ENCODE measurements at places on chromosomes 11 and 22.

DNA sequence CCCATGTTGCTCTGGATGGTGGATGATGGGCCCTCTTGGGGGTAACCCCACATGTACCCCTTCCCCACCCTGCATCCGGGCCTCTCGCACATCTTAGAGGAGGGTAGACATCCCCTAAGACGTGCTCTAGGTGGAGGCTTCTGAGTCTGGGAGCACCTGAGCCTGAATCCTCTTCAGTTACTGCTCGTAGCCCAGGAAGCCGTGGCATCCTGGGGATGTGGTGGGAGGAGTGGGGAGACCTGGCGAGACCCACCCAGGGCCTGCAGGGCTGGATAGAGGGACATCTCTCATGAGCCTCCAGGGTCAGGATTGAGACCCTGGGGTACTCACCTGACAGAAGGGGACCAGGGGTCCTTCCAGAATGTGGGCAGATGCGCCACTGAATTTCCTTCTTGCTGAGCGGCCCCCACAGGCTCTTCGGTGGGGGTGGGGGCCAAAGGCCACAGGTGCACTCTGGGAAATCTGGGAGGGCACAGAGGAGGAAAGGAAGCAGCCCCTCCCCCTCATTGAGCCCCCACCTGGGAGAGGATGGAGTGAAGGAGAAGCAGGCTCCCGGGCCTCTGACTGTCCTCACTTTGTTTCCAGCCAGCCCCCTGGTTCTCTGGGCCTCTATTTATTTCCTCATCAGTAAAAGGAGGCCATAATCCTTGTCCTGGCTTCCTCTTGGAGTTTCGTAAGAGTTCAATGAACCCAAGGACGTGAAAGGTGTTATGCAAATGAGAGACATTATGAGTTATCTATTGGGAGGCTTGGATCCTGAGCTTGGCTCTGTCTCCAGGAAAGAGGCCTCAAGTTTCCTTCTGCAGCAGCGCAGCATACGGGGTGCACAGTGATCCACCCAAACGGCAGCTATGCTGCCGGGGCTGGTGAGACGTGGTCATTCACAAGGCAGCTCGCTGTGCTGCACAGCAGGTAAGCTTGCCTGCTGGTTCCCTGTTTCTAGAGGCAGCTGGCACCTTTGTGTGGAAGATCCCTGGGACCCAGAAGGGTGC, 31.2 kb downstream of the KCNJ4 start:
- DNase-seq, result no peak

DNA sequence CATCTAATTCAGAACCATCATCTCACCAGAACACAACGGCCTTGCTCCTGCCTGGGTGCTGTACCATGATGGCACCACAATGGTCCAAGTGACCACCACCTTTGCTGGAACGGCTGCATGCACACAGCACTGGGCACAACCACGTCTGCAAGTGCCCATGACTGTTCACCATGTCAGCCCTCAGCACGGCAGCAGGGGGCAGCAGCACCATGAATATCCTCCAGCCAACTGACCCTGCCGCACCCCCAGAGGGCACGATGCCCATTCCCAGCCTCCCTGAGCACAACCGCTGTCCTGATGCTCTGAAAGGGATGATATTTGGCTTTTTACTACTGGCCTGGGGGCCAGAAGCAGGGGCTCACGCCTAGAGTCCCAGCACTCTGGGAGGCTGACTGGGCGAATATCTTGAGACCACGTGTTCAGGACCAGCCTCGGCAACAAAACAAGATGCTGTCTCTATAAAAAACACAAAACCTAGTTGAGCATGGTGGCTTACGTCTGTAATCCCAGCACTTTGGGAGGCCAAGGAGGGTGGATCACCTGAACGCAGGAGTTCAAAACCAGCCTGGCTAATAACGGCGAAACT, 25.7 kb downstream of the DRD4 start:
- no peak for DNase-seq

GRCh38 chr22:47422736-47423135, 660.3 kb downstream of the TBC1D22A start:
- DNase-seq, result no peak

DNA sequence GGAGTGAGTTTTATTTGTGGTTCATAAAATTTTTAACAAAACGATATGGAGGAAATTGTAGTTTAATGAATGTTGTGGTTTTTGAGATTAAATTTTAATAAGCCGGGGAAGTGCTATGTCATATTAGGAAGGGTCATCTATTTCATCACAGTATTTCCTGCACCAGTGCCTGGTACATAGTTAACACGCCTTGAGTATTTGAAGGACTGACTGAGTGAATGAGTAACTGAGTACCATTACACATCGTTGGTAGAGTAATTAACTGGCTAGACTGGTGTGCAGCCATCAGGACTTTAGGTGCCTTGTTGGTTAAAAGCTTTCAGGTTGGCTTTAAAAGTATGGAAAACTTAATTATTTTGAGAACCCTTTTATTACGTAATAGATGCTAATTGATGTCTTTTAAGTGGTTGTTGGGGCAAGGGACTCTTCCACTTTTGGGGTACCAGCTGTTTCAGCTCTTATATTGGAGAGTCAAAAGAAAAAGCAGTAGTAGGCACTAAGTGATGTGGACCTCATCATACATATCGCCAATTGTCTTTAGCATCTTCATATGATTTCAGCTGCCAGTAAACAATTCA, 101.8 kb downstream of the DDX10 start:
- DNase-seq, result no peak

DNA sequence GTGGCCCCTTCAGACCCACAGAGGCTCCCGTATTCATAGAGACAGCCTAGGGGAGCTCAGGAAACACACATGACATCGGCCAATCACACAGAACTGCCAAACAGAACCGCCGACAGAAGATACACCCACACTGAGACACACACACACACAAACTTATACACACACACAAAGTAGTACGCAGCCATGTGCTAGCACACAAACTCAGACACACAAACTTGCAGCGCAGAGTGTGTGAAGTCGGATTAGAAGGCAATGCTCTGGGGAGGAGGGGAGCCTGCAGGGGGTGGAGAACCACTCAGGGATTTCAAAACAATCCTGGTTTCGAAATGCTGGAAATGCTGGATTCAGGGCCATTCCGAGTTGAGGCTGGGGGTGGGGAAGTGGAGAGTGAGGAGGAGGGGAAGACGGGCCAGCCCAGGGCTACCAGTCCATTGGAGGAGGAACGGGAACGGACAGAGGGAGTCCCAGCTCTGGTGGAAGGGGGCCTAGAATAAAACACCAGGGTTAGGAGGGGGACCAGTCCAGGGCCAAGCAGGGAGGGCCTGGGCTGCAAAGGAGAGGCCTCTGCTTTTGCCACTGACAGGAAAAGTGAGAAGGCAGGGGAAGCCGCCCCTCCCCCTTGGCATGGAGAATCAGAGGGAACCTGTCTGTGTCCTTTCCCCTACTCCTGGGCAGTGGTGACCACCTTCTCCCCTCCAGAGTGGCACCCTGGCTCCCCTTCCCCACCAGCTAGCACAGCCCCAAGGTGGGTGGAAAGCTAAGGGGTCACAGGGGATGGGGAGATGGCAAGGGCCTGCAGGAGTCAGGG, 4.4 kb downstream of the BCL9L start:
- no peak for DNase-seq
